ENCODE measurements at places on chromosomes 3 and 15. TPM values are rescaled to one million over a fixed set of nuclear protein-coding genes. Genes with fewer than 3 reads are reported as not detected.

ANKRD63 gene
- not detected for total RNA-seq

GRCh38 chr3:73284472-73284871, 223.0 kb downstream of the EBLN2 start:
- DNase-seq, result no peak

NPAP1 gene
- total RNA-seq, result not detected

PLA2G4E gene
- total RNA-seq, result 1.2 TPM

DNA sequence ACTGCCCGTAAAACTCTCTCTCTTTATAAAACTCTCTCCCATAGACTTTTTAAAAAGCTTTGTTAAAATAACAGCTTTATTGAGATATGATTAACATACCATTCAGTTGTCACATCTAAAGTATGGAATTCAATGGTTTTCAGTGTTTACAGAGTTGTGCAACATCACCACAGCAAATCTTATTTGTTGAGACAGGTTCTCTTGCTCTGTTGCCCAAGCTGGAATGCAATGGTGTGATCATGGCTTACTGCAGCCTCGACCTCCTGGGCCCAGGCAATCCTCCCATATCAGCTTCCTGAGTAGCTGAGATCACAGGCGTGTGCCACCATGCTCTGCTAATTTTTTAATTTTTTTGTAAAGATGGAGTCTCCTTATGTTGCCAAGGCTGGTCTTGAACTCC, 35.9 kb upstream of the TRAK1 start:
- no peak for DNase-seq

C3orf85 gene
- not detected for total RNA-seq
